ENCODE measurements at places on chromosomes 2 and 18.
A peak's percentile ranks its signal among the peaks of the same experiment; 100 is the strongest.

DNA sequence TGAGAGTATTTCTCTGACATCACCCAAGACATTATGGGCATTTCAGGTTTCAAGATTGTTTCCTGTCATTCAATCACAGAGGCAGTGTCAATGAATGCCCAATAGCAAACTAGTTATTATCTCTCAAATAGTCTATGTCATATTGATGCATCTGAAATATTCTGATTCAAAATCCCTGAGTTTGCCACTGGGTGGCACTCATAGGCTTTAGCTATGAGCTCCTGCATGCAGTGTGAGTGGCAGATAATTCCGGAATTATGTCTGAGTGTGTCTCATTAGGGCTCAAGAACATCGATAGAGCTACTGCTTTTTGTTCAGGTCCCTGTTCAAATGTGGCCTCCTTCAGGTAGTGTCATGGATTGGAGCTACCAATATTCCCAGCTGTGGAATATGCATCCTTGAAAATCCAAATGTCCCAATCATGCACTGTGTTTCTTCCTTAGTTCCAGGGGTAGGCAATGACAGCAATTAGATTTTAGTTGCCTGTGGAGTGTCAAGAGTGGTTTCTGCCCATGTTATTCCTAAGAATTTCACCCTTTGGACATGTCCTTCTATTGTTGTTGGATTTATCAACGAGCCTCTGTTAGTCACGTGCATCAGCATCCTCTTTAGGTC, 7.8 kb upstream of the OR6B3 start:
- DNase-seq, result peak; percentile 62

DNA sequence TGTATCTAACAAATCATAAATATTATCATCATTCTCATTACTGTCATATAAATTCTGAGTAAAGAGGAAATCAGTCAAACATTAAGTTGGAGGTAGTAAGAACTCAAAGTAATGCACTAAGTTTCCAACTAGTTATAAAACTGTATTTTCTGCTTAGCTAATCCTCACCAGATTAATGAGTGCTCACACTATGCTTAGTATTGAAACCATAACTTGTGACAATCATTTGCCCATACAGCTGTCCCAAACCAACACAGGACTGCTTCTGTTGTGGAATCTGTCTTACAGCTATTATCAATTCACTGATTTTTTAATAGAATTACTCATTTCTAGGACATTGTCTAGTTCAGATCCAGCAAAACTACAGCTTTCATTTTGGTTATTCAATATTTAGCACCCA, 41.5 kb upstream of the TANK start:
- no peak for DNase-seq

- no peak for DNase-seq
Observed at GRCh38 chr2:107595285-107595684, 231.4 kb upstream of the RGPD4 start.

DNA sequence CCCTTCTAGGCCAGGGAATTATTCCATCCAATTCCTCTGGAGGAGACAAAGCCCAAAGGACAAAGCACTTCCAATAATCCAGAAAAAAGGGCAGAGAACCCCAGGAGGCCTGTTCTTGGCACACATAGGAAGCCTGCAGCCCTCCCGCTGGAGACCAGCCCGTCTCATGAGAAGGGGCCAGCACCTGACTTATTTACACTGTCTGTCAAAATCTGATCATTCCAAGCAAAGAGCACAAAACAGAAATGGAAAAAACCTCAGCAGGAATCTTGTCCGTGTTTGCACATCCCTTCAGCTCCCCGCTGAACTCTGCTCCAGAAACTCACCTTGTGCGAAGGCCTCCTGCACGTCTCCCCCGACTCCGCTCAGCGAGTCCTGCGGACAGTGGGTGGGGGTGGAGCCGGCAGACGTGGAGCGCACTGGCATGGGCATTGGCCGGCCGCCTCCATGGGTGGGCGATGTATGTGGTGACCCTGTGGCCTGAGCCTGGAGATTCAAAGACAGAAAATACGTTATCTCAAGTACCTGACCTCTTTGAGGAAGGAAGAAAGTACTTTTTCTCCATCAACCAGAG, 46.2 kb upstream of the DNMT3A start:
- no peak for DNase-seq

DNA sequence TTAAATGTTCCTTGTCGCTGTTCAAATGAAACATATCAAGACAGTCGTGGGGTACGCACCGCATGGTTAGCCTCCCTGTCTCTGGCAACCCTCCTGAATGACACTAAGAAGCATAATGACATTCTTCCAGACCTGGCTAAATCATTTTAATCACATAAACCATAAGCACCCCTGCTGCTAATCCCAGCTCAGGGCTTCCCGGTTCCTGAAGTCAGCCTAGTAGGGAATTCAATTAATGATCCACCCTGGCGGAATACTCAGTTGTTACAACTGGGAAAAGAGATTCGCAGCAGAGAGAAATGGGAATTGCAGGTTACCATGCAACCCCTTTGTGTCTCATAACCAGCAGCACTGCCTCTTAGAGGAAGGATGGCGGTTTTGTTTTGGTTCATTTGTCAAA, 200.8 kb upstream of the AGAP1 start:
- DNase-seq, result no peak

GRCh38 chr18:49223837-49224529, 236.5 kb downstream of the DYM start:
- DNase-seq, result no peak

DNA sequence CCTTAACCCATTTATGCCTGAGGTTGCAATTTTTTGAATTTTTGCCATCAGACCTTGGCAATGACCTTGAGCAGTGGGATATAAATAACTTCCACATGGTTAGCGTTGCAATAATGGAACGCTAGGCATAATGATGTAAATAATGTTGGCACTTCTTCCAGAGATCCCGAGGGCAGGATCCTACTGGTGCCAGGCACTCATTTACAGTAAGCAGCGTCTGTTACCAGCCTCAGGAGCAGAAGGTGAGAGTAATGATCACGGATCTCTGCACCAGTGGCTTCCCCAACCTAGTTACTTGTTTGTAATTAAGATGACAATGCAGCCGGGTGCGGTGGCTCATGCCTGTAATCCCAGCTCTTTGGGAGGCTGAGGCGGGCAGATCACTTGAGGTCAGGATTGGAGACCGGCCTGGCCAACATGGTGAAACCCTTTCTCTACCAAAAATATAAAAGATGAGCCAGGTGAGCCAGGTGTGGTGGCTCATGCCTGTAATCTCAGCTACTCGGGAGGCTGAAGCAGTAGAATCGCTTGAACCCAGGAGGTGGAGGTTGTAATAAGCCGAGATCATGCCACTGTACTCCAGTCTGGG, 41.9 kb downstream of the CPO start:
- no peak for DNase-seq

GRCh38 chr2:106983305-106983704, 97.3 kb upstream of the ST6GAL2 start:
- DNase-seq, result no peak

DNA sequence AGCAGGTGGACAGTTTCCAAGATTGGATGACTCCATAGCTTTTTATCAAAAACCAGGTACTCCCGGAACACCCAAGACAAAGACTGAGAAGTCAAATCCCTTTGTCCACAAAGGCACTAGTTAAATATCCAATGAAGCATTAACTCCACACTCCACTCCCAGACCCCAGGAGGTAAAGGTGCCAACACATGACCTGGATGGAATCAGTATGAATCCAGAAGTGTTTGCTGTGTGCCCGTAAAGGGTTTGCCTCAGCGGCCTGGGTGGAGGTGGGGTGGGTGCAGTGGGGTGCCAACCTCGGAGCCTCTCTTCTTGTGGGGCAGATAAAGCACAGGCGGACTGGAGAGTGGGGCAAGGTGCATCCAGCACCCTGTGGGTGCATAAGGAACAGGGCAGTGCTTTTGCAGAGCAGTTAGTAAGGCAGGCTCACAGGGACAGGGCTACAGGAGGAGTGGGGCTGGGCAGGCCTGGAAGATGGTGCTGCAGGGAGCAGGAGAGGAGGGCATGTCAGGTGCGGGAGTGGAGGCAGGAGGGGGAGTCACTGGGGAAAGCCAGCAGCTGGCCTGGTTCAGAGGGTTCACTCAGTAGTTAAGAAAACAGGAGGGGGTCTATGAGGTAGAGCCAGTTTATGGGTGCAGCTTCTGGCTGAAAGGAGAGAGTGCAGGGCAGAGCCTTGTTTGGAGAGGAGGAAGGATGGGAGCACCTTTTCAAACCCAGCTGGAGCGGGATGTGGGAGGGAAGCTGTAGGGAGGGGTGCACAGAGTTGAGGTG, 208.4 kb upstream of the SMAD2 start:
- DNase-seq, result no peak

DNA sequence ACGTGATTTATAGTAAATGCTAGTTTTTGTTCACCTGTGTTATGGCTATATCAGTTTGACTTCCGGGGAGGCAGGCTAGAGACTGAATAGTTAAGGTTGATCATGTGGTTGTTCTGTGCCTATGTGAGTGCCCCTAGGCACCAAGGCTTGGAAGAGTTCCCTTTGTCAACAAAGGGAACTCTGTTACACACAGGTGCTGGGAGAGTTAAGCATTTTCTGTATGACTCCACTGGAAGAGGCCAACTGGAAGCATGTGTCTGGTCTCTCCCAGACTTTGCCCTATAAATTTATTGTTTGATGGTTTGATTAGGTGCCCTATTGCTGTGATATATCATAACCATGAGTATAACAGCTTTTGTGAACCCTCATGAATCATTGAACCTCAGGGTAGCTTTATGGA, 63.8 kb downstream of the ARL6IP6 start:
- no peak for DNase-seq

DNA sequence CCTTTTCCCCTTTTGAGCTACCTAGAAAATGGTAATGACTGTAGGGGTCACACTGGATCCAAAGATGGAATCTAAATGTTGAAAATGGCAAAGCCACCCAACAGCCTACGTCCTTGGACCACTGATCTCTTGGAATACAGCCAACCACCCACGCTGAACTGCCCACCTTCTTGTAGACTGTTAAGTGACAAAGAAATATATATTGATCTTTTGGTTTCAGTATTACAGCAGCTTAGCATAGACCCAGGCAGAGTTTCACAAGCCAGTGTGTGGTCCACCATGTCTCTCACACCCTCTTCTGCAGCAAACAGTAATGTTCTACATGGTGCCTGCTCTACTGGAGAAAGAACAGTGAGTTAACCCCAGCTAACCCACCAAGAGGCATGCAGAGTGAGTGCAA, 20.2 kb downstream of the CACNB4 start:
- DNase-seq, result no peak

- DNase-seq, result no peak
Observed at GRCh38 chr2:29558097-29558496, 363.3 kb downstream of the ALK start.

GRCh38 chr2:107992069-107992468, 5.7 kb downstream of the SLC5A7 start:
- DNase-seq, result no peak

DNA sequence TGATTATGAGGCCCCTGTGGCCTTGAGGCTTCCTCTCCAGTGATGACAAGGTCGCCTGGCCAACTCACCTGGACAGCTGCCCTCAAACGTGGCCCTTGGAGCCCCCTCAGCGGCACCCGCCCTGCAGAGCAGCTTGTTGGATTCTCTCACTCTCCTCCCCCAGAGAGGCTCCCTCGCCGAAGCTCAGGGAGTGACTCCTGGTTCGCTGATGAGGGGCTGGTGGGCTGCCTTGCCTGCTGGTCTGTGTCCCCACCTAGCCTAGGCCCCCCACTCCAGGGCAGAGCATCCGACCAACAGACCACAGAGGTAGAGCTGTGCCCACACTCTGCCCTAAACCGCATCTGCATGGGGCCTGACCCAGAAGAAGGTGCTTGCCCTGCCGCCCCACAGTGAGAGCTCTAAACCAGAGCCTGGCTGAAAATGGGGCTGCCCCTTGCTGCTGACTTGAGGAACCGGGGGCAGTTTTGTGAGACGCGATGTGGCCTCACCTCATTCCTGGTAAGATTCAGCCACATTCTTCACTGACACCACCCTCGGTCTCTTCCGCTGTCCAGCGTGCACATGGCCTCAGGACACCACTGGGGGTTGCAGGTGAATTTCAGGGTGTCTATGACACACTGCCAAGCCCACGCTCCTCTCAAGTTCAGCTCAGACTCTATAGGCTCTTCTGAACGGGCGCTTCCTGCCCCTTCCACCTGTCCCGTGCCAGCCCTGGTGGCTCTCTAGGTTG, 131.6 kb downstream of the CABLES1 start:
- no peak for DNase-seq

- no peak for DNase-seq
Observed at GRCh38 chr2:10256515-10257031, 46.1 kb upstream of the HPCAL1 start.

DNA sequence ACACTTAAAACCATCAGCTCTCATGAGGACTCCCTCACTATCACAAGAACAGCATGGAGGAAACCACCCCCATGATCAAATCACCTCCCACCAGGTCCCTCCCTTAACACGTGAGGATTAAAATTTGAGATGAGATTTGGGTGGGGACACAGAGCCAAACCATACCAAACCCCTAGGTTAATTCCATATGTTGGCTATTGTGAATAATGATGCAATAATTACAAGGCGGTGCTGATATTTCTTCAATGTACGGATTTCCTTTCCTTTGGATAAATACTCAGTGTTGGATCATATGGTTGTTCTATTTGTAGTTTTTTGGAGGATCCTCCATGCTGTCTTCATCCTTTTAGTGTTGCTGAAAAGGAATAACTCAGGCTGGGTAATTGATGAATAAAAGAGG, 652.1 kb upstream of the PKDCC start:
- DNase-seq, result no peak

DNA sequence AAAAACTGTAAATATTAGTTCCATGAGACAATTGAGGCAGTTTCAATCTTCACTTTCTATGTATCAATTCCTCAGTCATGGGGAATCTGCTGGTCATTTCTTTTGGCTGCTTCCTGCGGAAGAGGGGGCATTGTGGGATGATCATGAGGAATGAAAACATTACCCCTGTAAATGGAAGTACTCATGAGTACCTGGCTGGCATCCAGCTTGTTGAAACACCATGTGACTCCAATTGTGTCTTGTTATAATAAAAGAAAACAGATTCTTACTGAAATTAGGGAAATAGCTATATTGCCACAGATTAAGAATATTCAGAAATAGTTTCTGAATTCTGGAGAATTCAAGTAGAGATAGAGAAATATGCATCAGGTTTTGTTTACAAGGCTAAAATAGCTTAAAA, 41.6 kb upstream of the GPR39 start:
- DNase-seq, result no peak

DNA sequence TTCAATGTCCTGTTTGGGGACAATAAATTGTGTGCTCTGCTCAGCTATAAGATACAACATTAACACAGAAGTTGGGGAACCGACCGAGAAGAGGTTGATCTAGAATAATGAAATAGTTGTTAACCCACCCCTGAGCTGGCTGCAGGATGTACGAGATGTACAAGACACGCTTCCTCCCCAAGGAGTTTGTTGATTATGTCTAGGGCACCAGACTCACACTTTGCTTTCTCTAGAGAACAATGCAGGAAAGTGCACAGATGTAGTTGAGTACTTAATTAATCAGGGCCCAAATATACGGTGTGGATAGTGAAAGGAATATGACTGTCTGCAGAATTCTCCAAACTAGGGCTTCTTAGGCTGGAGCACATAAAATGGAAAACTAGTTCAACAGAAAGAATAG, 415.2 kb upstream of the TNP1 start:
- no peak for DNase-seq

GRCh38 chr18:42107691-42108450, 152.8 kb downstream of the PIK3C3 start:
- no peak for DNase-seq

GRCh38 chr2:59239146-59239545, 998.0 kb upstream of the FANCL start:
- no peak for DNase-seq

GRCh38 chr2:181072486-181073235, 92.3 kb downstream of the UBE2E3 start:
- DNase-seq, result no peak

- no peak for DNase-seq
Observed at GRCh38 chr2:10544252-10544651, 96.1 kb upstream of the ODC1 start.

GRCh38 chr2:17877811-17878280, 621 bp upstream of the KCNS3 start:
- DNase-seq, result peak; percentile 27

Measured in AG08396 (cell line).